ENCODE measurements at places on chromosomes 3 and 15. TPM values are rescaled to one million over a fixed set of nuclear protein-coding genes. Genes with fewer than 3 reads are reported as not detected.

DNA sequence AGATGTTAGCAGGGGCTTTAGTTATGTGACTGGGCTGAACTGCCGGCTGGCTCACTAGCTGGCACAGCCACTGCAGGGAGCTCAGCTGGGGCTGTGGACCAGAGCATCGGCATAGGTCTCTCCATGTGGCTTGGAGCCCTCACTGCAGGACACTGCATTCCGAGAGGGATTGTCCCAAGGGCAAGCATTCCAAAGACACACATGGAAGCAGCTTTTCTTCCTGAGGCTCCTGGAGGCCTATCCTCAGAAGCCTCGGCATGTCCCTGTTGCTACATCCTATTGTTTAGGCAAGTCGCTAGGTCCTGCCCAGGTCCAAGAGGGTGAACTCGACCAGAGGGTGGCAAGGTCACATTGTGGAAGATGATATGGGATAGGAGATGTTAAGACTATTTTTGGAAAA lies 209.8 kb downstream of the PLCL2 start:
- H3K36me3 ChIP-seq, result no peaks in the 10 kb centered on the region
- no peak for DNase-seq
- no peak overlapping the region for H3K27ac ChIP-seq
- no peaks in the 10 kb centered on the region for H3K27me3 ChIP-seq
- no peaks in the 10 kb centered on the region for H3K4me1 ChIP-seq

DNA sequence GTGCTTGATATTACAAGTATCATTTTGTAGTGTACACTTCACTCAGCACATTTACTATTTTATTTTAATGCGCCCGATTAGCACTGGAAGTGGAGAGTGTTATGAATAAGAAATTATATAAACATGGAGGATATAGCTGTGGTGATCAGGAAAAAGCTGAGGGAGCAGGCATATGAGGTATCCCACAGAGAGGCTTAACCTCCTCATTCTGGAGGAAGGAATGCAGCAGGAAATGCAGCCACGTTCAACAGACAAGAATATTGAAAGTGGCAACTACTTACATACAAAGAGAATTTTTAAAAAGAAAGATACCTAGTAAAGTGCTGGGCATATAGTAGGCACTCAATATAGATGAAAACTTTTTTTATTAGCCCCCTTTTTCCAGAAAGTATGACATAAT lies 166.0 kb upstream of the SATB1 start:
- no peak overlapping the region for H3K4me3 ChIP-seq
- no peak overlapping the region for H3K27ac ChIP-seq
- no peak for DNase-seq
- H3K27me3 ChIP-seq, result no peaks in the 10 kb centered on the region

DNA sequence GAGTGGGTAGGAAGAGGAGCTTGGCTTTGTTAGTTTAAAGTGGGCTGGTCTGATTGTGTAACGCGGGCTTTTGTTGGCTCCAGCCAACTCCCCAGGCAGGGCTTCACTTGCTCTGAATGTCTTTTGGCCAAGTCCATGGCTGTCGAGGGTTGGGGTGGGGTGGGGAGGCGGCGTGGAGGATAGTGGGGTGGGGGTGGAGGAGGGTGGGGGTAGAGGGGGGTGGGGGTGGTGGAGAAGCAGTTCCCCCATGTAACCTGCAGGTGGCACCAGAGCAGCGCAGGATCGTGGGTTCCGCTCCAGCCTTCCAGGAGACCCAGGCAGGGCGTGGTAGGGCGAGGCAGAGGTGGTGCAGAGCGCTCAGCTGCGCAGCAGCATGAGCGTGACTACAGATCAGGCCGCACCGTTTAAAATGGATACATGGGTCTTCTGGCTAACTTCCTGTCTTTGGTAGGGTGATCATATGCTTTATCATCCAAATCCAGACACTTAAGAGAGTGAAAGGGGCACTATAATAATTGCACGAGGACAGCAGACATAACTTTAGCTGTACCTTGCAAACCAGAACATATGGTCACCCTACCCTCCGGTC lies 28.3 kb downstream of the GOLGA6A start:
- H3K36me3 ChIP-seq, result no peaks in the 10 kb centered on the region
- H3K4me3 ChIP-seq, result no peak overlapping the region
- DNase-seq, result peak; percentile 72
- no peaks in the 10 kb centered on the region for H3K4me1 ChIP-seq
- H3K27ac ChIP-seq, result no peak overlapping the region
- H3K27me3 ChIP-seq, result peaks cover 6% of the 10 kb centered on the region

DNA sequence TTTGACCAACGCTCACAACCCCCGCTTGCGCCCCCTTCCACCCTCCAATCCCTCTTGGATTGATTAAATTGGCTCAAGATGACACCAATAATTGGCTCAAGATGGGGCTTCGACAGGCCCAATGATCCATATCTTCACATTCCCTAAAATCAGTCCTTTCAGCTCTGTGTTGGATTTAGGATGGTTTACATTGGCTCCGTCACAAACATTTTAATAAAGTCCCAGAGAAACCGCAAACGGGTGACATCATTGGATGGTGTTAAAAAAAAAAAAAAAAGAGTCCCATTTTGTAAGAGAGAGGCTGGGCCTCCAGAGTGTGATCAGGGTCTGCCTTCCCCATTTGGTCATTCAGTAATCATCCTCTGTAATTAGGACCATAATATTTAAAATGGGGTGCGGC lies 113.4 kb upstream of the MRPS22 start:
- DNase-seq, result no peak
- H3K36me3 ChIP-seq, result no peaks in the 10 kb centered on the region
- H3K4me1 ChIP-seq, result no peaks in the 10 kb centered on the region
- H3K27ac ChIP-seq, result no peak overlapping the region
- no peaks in the 10 kb centered on the region for H3K27me3 ChIP-seq

DNA sequence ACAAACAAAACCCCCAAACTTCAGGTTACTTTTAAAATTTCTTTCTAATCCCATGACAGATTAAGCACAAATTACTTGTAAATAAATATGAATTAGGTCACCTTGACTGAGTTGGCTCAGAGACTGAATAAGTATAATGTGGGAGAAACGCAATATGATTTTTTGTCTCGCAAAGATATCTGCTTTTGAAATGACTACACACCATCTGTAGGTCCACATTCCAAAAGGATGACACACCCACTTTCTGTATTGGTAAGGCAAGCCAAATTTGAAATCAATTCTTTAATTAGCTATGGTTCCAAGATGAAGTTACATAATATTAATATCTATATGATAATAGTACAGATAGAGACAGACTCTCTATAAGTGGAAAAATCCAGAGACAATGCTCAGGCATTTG lies 66.9 kb upstream of the CSPG5 start:
- peaks cover 45% of the 10 kb centered on the region for H3K36me3 ChIP-seq
- H3K4me1 ChIP-seq, result no peaks in the 10 kb centered on the region
- H3K4me3 ChIP-seq, result no peak overlapping the region
- H3K27me3 ChIP-seq, result no peaks in the 10 kb centered on the region
- H3K27ac ChIP-seq, result no peak overlapping the region

DNA sequence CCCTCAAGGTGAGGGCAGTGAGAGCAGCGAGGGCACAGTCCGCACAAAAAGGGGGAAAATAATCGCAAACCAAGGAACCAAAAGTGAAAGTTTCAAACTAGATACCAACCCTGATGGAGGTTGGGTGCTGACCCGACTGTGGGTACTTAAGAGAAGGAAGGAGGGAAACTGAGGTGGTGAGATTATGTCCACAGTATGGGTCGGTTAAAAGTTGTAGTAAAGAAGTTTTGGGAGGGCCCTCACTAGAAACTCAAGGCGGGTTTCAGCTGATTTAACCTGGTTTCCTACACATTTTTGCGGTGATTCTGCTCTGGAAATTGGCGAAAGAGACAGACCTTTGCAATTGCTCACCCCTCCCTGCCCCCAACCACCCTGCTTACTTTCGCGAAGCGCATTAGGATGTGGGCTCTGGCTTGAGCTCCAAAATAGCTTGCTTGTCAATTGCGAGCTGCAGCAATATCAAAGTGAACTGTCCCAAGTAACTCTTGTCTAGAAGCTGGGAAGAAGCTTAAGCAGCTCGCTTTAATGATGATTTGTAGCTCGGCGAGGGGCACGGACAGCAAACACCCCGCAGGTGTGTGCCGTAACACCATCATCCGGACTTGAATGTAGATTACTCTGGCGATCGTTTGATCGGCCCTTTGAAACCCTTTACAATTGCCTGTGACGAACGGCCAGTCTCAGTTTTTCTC lies 15.8 kb downstream of the SOX2 start:
- peak; percentile 36 for DNase-seq
- no peaks in the 10 kb centered on the region for H3K36me3 ChIP-seq
- H3K27ac ChIP-seq, result no peak overlapping the region
- H3K4me3 ChIP-seq, result peak overlapping the region; percentile 28
- H3K4me1 ChIP-seq, result peaks cover 14% of the 10 kb centered on the region

GRCh38 chr3:122021811-122022401 lies at the start of gene ILDR1:
Gene ILDR1, minus strand, starts transcription at chr3:122022247. Its CDS starts 170 bp downstream, at chr3:122022077.
- H3K36me3 ChIP-seq, result no peaks in the 10 kb centered on the region
- no peaks in the 10 kb centered on the region for H3K4me1 ChIP-seq
- H3K27ac ChIP-seq, result peak within 1 kb of the TSS; percentile 62
- H3K4me3 ChIP-seq, result peak within 1 kb of the TSS; percentile 75

DNA sequence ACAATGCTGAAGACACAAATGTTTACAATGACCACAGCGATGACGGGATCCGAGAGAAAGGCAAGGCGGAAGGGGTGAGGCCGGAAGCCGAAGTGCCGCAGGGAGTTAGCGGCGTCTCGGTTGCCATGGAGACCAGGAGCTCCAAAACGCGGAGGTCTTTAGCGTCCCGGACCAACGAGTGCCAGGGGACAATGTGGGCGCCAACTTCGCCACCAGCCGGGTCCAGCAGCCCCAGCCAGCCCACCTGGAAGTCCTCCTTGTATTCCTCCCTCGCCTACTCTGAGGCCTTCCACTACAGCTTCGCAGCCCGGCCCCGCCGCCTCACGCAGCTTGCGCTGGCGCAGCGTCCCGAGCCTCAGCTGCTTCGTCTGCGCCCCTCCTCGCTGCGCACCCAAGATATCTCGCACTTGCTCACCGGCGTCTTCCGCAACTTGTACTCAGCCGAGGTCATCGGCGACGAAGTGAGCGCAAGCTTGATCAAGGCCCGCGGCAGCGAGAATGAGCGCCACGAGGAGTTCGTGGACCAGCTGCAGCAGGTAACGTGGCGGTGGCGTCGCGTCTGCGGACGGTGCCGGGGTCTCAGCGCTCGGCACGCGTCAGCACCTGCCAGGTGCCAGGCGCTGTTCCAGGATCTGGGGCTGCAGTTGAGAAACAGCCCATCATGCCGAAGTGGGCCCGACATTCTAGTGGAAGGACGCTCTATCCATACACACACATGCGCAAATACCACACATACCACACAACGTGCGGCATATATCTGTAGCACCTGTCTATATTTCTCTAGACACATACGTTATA lies at the start of gene DLEC1:
TSS of gene DLEC1 (plus strand) at position 108 of the 798 bp plus-strand sequence. CDS start at position 126, 18 bp downstream.
- peak within 1 kb of the TSS; percentile 54 for H3K4me3 ChIP-seq
- no peaks in the 10 kb centered on the region for H3K27me3 ChIP-seq
- no peak within 1 kb of the TSS for H3K27ac ChIP-seq

GRCh38 chr3:31277582-31277981 lies 255.1 kb upstream of the STT3B start:
- H3K36me3 ChIP-seq, result no peaks in the 10 kb centered on the region
- no peaks in the 10 kb centered on the region for H3K27me3 ChIP-seq
- H3K27ac ChIP-seq, result no peak overlapping the region
- no peaks in the 10 kb centered on the region for H3K4me1 ChIP-seq
- no peak overlapping the region for H3K4me3 ChIP-seq

GRCh38 chr3:31227131-31227562 lies 305.6 kb upstream of the STT3B start:
- H3K27ac ChIP-seq, result no peak overlapping the region
- no peaks in the 10 kb centered on the region for H3K36me3 ChIP-seq
- H3K4me3 ChIP-seq, result no peak overlapping the region
- H3K4me1 ChIP-seq, result no peaks in the 10 kb centered on the region

DNA sequence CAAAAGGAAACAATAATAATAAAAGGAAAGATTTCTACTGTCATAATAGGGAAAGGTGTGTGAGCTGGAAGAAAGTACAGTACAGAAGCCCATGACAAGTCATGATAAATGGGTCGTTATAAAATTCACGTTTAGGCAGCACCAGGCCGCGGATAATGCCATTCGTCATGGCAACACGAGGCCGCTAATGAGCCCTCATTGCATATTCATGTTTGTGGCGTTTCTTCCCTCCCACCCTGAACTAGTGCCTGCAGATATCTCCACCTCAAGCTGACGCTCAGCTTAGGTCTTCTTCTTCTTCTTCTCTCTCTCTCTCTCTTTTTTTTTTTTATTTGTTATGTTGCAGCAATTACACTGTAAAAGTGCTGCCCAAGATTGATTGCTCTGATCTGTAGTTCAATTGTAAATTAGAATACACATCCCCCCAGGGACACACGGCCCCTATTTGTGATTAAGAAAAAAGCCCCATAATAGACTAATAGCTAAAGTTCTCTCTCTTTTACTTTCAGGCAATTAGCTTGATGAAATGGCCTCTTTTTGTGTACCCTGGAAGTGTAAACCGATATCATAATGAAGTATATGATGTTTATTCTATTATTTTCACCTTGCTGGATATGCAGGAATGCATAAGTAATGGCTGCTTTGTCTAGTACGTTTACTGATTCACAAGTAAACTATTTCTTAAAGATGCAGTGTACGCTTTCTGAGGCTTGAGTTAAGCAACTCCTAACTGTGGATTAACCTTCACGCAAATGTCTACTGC lies 61.9 kb upstream of the NR2F2 start:
- no peak for DNase-seq
- H3K36me3 ChIP-seq, result peaks cover 2% of the 10 kb centered on the region
- H3K4me1 ChIP-seq, result peaks cover 14% of the 10 kb centered on the region
- H3K27me3 ChIP-seq, result no peaks in the 10 kb centered on the region
- H3K27ac ChIP-seq, result no peak overlapping the region

- H3K27me3 ChIP-seq, result no peaks in the 10 kb centered on the region
- H3K27ac ChIP-seq, result peak overlapping the region; percentile 8
- H3K4me3 ChIP-seq, result no peak overlapping the region
- H3K36me3 ChIP-seq, result no peaks in the 10 kb centered on the region
- H3K4me1 ChIP-seq, result peaks cover 7% of the 10 kb centered on the region
- peak; percentile 93 for DNase-seq
Observed at GRCh38 chr3:13470894-13471574, 9.1 kb upstream of the HDAC11 start.

DNA sequence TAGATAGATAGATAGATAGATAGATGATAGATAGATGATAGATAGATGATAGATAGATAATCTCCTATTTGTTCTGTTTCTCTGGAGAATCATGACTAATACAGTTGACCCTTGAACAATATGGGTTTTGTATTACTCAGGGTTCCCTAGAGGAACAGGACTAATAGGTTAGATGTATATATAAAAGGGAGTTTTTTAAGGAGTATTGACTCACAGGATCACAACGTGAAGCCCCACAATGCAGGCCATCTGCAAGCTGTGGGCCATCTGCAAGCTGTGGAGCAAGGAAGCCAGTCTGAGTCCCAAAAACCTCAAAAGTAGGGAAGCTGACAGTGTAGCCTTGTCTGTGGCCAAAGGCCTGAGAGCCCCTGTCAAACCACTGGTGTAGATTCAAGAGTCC lies 67.6 kb downstream of the PYDC2 start:
- H3K27me3 ChIP-seq, result no peaks in the 10 kb centered on the region
- no peak overlapping the region for H3K27ac ChIP-seq
- H3K4me3 ChIP-seq, result no peak overlapping the region
- no peaks in the 10 kb centered on the region for H3K4me1 ChIP-seq
- no peak for DNase-seq
- no peaks in the 10 kb centered on the region for H3K36me3 ChIP-seq

GRCh38 chr15:34584996-34585395 lies 1.5 kb upstream of the GOLGA8B start:
- no peaks in the 10 kb centered on the region for H3K27me3 ChIP-seq
- H3K4me3 ChIP-seq, result no peak overlapping the region
- H3K27ac ChIP-seq, result no peak overlapping the region
- H3K4me1 ChIP-seq, result no peaks in the 10 kb centered on the region
- no peaks in the 10 kb centered on the region for H3K36me3 ChIP-seq

The C3orf85 gene
- polyA plus RNA-seq, result 10.3 TPM

The MLF1 gene
- not detected for polyA plus RNA-seq

The SCG5 gene
- 1.9 TPM for polyA plus RNA-seq

The CHRM5 gene
- polyA plus RNA-seq, result not detected

The ZNF660 gene
- not detected for polyA plus RNA-seq

The MKRN3 gene
- 0.38 TPM for polyA plus RNA-seq

The DCUN1D1 gene
- 13.9 TPM for polyA plus RNA-seq

All from small intestine (tissue), 16 donors.